ENCODE measurements at places on chromosomes 7 and 10.

DNA sequence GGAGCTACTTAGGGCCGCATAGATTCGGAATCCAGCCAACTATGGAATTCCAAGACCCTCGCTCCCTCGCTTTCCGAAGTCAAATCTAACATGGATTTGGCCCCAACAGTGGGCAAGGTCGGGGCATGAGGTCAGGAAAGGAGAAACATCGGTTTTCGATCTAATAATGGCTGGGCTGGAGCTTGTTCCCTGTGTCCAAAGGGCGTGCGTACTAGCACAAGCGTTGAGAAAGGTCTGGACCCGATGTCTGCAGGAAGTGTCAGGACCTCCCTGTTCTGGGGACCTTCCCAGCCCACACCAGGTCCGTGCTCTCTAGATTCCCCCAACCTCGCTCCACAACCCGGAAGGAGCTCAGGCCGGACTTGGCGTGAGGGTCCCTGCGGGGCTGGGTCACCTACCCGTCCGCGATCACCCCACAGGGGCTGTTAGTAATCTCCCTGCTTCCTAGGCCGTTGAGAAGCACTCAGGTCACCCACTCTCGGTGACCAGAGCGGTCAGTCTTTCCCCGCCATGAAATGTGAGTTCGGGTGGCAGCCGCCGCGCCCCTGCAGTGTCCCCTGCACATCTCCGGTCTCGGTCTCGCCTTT is 4.8 kb downstream of the FEZF1 start:
- DNase-seq: no peak

DNA sequence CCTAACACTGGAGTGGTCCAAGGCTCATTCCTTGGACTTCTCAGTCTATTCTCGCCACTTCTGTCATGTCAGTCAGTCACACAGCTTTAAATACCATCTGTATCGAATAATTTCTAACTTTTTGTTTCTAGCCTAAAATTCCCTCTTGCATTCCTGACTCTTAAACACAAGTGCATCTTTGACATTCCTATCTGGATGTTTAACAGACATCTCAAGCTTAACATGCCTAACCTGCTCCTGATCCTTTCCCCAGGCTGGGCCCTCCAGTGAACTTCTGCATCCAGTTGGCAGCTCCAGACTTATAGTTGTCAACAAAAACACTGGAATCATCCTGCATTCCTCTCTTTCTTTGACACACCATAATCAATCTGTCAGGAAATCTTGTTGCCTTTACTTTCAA is 4.5 kb upstream of the ABCB4 start:
- DNase-seq: no peak

- DNase-seq: peak; percentile 63
Observed at GRCh38 chr7:155324012-155324917, 26.6 kb downstream of the INSIG1 start.

DNA sequence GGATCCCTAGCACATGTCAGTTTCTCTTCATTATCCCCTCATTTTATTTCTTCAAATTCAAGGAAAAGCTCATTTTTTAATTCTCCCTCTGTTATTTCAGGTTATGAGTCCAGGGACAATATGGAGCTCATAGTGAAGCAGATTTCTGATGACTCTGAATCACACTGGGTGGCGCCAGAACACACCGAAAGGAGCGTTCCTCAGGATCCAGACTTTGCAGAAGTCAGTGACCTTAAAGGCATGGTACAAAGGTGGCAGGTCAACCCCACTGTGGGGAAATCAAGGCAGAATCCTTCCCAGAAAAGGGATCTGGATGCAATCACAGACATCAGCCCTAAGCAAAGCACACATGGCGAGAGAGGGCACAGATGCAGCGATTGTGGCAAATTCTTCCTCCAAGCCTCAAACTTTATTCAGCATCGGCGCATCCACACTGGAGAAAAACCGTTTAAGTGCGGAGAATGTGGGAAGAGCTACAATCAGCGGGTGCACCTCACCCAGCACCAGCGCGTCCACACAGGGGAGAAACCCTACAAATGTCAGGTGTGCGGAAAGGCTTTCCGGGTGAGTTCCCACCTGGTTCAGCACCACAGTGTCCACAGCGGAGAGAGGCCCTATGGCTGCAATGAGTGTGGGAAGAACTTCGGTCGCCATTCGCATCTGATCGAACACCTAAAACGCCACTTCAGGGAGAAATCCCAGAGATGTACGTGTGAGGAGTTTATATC is 21.4 kb downstream of the ZKSCAN5 start:
- DNase-seq: no peak

DNA sequence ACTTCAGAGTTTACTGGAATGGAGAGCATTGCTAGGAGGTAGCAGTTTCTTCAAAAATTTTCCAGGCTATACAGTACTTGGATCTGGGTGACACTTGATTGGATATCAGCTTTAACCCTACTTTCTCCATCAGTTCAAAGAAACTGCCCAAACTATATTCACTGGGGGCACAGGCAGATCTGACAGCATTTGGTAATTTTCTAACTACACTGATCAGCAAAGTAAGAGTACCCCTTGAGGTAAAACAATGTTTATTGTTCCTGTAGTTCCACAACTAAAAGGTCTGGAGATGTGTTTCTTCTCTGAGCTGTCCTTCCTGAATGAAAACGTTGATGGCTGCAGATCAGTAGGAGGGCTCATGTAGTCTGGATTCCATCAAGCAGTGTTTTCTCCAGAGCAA is 104.2 kb downstream of the CABCOCO1 start:
- no peak for DNase-seq

DNA sequence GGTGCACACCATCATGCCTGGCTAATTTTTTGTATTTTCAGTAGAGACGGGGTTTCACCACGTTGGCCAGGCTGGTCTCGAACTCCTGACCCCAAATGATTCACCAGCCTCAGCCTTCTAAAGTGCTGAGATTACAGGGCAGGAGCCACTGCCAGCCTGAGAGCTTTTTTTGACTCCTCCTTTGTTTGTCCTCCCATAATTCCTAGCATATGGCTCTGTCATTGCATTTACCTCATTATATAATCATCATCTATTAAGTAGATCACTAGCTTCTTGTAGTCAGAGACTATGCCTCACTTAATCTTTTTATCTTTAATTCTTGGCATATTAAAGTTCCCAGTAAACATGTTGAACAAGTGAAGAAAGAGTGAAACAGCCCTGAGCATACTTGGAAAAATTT is 82.1 kb downstream of the CPEB3 start:
- no peak for DNase-seq

DNA sequence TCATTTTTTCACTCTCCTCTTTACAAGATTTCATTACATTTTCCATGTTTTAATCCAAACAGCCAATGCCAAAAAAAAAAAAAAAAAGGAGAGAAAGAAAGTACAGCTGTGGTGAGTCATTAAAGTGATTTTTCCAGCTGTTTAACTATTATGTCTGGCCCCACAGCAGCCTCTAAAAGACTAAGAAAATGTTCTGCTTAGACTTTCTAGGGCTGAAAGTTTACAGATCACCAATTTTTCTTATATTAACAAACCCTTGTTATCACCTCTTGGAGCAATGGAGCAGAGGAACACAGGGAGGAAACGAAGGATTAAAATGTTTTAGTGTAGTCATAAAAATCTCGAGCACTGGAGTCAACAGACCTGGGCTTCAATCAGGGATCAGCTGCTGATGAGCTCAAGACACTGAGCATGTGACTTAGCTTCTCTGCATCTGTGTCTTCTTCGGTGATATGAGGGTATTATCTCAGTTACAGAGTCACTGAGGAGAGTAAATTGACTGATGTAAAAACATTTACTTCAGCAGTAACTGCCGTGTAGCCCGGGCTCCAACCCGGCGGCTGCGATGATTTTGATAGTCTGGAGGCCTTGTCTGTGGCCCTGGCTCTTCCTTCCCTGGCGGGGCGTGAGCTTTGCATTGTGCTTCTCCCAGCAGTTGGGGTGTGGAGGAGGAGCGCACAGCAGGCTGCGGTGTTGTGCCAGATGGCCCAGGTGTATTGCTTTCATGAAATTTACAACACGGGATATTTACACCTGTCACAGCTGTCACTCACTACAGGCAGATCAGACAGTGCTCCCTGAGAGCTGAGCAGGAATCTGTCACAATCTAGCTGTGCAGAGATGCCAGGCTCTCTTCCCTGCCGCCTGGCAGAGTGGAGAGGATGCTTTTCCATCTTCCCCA is 298.3 kb upstream of the FZD8 start:
- peak; percentile 97 for DNase-seq

GRCh38 chr7:30764030-30764975 is 6.9 kb upstream of the MINDY4 start:
- DNase-seq: no peak

DNA sequence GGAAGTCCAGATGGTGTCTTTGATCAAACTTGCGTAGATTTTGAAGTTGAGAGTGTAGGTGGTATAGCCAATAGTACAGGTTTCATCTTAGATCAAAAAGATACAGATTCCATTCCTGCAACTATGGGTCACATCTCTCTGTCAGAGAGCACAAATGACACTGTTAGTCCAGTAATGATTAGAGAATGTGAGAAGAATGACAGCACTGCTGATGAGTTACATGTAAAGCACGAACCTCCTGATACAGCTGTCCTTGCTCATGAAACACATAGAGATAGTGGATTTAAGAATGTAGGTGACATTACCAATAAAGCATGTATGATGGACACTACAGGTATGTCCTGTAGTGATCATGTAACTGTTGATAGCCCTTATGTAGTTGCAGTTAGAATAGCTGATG is 59.1 kb downstream of the LOXL4 start:
- DNase-seq: no peak

GRCh38 chr7:74231232-74231590 is 21.4 kb downstream of the LAT2 start:
- DNase-seq: no peak

DNA sequence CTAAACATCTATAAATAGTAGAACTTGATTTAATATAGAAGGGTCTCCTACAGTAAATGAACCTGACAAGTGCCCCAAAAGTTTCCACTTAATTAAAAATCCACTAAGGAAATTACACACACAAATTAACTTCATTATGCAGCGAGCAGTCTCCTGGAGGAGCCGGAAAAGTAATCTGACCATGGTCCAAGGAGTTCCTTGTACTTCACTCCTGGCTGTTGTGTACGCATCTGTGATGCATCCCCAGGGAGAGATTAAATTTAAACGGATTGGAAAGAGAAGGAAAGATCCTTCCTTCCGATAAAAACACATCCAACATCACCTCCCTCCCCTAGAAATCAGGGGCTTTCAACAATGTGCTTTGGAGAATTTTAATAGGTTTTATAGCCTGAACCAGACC is 85.5 kb downstream of the PARD3 start:
- DNase-seq: peak; percentile 68

- no peak for DNase-seq
Observed at GRCh38 chr7:91398341-91398740, 134.1 kb downstream of the FZD1 start.

- no peak for DNase-seq
Observed at GRCh38 chr10:50527442-50528043, 96.2 kb downstream of the SGMS1 start.

GRCh38 chr7:97446361-97446760 is 285.5 kb upstream of the TAC1 start:
- DNase-seq: no peak

DNA sequence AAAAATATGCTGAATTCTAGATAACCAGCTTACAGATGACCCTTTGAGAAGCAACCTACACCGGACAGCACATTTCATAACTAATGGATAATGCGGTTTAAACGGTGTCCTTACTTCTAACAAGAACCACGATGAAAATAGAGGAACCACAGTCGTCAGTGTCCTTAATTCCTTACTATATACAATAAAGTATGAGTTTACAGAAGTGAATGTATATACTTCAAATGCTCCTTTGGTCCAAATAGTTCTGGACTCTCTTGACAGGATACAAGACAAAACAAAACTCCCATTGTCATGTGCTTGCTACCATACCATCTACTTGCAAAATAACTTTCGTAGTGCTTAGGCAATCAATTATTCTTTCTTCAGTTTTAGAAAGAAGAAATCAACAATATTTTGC is 2.4 kb downstream of the NAMPT start:
- no peak for DNase-seq

DNA sequence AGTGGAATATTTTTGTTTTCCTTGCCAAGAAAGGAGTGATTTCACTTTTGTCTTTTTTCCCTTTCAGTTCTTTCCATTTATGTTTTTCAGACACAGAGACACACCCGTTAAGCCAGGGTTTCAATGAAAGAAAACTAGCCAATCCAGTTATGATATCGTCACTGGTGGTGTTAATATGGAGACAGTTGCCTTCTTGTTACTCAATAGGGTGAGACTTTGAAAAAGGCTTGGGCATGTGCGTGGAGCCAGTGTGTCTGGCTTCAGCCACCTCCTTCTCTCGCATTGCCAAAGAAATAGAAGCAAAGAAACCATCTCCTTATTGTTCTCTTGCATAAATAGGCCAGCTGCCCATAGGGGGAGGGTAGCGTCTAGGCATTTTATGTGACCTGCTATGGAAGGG is 84.1 kb upstream of the DLX6 start:
- DNase-seq: no peak

DNA sequence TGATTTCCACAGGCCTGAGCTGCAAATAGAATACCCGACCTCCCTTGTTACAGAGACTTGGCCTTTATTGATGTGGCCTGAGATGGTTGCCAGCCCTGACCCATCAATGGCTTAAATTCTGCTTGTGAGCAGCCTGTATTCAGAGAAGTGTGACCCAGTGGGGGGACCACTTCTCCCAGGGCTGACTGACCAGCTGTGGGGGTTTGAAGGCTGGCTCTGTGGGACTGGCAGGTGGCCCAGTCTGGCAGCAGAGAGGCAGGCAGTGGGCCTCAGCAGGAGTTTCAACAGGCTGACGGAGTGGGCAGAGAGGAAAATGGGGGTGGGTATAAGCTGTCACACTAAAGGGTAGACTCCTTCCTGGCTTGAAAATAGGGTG is 12.2 kb upstream of the PPIF start:
- DNase-seq: no peak

DNA sequence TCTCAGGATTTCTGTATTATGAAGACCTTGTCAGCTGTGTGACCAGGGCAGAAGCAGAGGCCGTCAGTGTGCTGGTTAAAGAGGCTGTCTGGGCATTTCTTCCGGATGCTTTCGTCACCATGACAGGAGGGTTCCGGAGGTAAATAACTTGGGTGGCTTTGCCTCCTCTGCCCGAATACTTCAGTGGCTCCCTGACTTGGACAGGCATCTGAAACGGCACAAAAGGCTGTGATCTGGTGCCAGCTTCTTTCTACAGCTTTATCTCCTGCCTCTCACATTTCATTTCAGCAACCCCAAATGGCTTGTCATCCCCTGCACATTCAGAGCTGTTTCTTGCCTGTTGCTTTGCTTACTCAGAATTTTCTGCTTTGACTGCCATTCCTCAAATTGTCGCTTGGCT is 23.2 kb downstream of the DNTT start:
- DNase-seq: no peak

DNA sequence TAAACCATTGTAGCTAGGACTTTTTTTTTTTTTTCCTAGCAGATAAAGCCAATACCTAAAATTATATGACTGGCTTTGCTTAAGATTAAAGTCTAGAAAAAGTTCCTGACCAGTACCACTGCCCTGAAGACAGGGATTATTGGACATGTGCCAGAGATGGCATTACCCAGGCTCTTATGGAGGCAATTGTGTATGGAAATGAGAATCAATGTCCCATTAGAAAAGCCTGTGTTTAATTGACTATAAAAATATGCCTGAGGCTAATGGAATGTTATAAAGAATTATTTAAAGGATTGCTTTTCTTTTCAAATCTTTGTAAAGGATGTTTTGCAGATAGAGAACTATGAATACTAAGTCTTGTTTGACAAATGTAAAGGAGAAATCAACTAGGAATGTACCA is 196.7 kb downstream of the ANK3 start:
- no peak for DNase-seq
